Stimulated activated naive CD8-positive, alpha-beta T cell treated with anti-CD3 and anti-CD28 coated beads, Interleukin-15, amount 100 ng/mL, for 72 hours (primary cell): ENCODE measurements at places on chromosomes 5 and 9.

GRCh38 chr5:127906562-127907204 lies 176.9 kb upstream of the SLC12A2 start:
- DNase-seq = no peak

GRCh38 chr9:69696802-69697201 lies 24.6 kb upstream of the APBA1 start:
- DNase-seq = no peak

- no peak for DNase-seq
These were observed 75.1 kb downstream of the FGF18 start for GRCh38 chr5:171494452-171495121.

DNA sequence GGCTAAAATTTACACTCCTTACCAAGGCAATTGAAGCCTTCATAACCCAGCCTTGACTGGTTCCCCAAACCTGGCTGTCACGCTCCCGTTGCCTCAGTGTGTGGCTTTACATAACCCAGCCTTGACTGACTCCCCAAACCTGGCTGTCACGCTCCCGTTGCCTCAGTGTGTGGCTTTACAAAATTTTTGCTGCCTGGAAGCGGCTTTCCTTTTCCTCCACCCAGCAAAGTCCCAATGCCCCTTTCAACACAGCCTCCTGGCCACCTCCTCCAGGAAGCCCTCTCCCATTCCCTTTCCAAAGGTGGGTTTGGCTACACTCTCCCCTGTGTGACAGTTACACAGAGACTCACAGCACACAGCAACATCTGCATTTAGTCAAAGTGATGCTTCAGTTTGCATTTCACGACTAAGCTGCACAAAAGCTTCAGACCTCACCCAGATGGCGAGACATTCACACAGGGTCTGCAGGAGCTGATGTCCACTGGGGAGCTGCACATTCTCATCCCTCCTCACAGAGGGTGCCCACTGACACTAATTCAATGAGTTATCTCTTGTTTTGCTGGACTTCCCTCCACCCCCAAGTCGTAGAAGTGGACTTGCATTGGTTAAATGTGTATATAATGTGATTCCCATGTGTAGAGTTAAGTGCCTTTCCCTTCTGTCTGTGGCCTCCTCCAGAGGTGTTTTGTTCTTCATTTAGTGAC lies 156.6 kb upstream of the PHYKPL start:
- no peak for DNase-seq

DNA sequence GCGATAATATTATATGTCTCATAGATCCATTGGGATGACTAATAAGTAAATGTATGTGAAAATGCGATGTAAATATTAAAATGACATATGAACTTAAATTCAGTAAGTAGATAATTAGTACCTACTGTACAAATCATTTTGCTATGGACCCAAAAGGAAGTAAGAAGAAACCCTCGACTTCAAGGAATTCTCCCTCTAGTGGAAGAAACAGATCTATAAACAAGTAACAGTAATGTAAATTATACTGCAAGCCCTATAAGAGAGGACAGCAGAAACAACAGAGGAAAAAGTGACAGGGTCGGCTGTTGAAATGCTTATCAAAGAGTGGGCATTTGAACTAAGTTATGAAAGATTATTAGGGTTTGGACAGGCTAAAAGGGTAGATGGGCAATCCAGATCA lies 320.3 kb downstream of the DMAC1 start:
- DNase-seq = no peak

GRCh38 chr5:10849278-10849677 lies 88.2 kb upstream of the DAP start:
- no peak for DNase-seq

GRCh38 chr9:121679901-121680635 lies 28.6 kb downstream of the DAB2IP start:
- no peak for DNase-seq
